ENCODE measurements at places on chromosomes 2 and 18.
A peak's percentile ranks its signal among the peaks of the same experiment; 100 is the strongest.

DNA sequence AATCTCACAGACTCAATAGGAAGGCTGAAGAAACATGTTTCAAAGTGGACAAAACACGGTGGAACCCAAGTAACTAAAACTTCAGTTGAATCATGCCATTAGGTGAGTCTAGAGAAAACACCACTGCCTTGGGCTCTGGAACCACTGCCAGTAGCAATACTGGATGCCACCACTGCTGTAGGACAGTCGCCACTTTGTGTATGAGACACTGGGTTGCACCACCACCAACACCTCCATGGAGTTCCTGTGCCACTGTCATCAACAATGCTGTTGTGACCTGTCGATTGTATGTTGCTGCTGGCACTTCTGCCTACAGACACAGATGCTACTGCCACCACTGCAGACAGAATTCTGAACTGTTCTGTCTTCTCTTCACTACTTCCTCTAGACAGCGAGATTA is 686.7 kb downstream of the METTL4 start:
- no peak for DNase-seq

DNA sequence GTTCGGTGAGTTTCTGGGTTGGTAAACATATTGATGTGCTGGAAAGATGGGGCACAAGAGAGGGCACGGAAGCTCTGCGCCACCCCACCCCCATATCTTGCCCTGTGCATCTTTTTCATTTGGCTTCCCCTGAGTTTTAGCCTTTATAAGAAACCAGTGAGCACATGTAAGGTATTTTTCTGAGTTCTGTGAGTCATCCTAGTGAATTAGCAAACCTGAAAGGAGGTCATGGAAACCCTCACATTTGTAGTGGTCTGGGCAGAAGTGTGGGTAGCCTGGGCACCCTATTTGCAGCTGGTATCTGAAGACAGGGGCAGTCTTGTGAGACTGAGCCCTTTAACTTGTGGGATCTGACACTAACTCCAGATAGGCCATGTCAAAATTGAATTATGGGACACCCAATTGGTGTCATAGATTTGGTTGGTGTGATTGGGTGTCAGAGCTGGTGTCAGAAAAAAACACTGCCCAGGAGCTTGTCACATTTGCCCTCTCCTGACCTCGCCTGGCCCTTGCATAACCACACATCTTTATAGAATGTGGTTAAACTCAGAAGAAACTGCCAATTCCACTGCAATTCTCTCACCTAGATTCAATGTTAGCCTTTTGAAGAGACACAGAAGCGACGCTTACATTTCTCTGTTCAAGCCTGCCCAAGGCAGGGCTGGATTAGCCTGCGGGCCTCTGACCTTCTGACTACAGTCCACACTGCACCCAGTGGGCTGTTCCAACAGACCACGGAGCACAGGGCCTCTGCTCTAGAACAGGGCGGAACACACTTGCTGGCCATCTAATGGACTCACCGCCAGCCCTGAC is 12.0 kb upstream of the GALM start:
- DNase-seq: no peak

DNA sequence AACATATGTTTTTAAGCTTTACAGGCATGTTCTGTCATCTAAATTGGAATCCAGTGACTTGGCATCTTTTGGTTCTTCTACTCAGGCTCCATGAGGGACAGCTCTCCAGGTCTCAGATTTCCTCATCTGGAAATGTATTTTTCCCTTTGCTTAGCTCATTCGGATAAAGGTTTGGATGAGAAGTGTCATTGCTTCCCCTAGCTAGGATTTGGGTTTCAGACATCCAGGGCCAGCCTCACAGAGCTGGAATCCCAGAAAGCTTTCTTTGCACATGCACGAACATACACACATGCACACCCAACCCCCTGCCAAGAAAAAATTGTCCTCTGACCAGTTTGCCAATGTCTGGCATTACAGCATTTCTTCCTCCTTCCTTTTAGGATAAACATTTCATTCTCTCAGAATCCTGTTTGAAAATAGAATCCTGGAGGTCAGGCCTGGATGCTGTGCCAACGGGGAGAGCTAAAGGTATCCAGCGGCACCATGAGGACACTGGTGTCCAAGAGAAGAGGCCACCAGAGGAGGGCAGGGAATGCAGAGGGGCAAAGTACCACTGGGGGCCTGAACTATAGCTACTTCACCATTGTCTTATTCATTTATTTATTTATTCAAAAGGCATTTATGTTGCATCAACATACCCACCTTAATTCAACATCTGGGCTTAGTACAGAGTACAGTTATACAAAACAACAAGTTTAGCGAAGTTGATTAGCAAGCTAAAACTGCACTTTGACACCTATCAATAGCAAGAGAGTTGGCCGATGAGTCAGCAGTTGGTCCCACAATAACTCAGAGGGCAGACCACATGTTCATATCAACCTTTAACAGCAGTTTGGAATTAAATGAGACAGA is 97.9 kb upstream of the ATL2 start:
- no peak for DNase-seq

- DNase-seq: peak; percentile 38
Measured at GRCh38 chr18:58051765-58052460, 7.9 kb downstream of the NEDD4L start.

GRCh38 chr18:76568731-76569130 is 73.7 kb upstream of the ZNF516 start:
- DNase-seq: no peak

- no peak for DNase-seq
Measured at GRCh38 chr2:69689466-69689865, 45.9 kb upstream of the AAK1 start.

DNA sequence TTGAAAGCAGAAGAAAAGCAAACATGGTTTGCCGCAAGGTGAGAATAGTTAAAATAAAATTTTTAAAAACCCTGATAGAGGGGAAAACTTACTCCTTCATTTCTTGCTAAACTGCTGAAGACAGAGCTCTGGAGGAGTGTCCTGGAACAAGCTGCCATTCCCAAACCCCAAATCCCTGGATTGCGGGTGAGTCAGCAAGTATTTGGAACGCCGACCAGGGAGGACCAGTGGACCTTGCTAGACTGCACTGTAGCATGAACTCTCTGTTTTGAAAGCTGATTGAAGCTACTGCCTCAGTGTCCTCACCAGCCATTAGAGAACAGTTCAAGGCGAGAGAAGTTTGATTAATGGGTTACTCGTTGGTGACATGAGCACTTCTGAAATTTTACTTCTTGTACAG is 99.4 kb upstream of the RASGRP3 start:
- DNase-seq: no peak

- no peak for DNase-seq
Measured at GRCh38 chr2:224041554-224041953, 2.5 kb upstream of the SERPINE2 start.

DNA sequence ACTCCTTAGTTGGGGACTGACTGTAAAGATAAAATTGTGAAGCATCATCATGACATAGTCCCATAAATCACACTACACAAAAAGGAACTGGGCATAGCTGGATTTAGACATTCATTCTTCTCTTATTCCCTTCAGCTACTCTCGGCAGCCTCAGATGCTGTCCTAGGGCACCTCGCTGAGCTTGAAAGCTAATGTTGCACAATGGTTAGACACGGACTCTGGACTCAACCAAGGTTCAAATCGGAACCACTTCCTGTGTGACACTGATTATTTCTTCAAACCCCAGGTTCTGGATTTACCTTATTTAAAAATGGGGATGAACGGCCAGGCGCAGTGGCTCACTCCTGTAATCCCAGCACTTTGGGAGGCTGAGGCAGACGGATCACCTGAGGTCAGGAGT is 89.8 kb downstream of the CCBE1 start:
- no peak for DNase-seq

GRCh38 chr18:32438173-32438572 is 32.5 kb downstream of the GAREM1 start:
- no peak for DNase-seq

- DNase-seq: peak; percentile 44
Measured at GRCh38 chr2:28661589-28662001, 90.0 kb upstream of the PPP1CB start.

- no peak for DNase-seq
Measured at GRCh38 chr2:171316220-171316619, 117.6 kb downstream of the METTL8 start.

GRCh38 chr2:153106802-153107477 is 371.6 kb downstream of the RPRM start:
- no peak for DNase-seq

GRCh38 chr2:9103663-9104277 is 100.3 kb upstream of the MBOAT2 start:
- DNase-seq: no peak

DNA sequence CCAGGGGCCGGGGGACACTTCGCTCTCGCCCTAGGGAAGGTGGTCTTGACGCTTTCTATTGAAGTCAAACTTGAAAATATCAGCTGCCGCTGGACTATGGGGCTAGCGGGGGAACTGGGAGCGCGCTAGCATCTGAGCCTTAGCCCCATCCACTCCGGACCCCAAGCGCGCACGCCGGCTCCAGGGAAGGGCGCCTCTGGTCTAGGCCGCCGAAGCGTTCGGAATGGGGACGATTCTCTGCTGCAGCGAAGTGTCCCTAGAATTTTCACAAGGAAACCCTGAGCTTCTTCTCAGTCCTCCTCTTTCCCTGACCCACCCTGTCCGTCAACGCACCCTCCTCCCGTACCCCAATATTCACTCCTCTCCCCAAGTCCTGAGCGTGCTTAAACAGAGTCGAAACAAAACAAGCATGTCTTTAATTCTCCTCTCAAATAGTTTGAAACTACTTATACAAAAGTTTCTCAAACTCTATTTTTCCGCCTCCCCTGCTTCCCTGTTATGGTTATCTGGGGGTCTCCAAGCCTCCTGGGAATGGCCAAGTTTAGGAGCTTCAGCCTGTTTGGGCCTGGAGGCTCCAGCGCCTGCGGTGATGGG is 5.0 kb downstream of the RAX start:
- DNase-seq: no peak

DNA sequence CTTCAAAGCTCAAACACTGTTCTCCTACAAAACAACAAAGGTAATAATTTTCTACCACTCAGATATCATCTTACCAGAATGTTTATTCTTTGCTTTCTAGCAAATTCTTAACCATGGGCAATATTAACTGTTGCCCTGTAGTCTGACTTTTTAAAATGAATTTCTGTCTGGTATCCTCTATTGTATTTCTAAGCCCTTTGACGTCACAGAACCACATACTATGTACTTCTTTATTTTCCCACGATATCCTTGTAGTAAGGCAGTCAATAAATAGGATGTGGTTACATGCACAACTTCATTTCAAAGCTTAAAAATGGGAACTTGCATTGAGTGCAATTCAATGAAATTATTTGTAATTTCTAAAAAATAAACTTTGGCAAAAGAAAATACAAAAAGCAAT is 58.7 kb downstream of the THADA start:
- no peak for DNase-seq

DNA sequence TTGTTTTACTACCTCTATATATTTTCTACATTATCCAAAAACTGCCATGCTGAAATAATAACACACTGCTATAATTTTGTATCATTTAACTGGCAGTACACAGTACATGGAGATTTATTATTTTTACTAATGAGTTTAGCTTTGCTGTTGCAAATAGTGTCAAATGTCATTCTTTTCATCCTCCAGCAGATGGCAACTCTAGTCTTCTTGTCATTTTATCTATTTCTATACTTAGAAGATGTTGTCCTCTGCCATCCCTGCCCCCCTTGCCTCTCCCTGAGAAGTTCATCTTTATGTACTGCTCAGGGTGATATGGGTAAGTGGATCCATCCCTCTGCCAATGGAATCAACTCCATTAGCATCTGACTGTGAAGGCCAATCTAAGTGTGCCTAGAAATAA is 21.7 kb upstream of the LRRTM1 start:
- peak; percentile 12 for DNase-seq

- no peak for DNase-seq
Measured at GRCh38 chr2:74975016-74975415, 16.6 kb downstream of the POLE4 start.

- DNase-seq: no peak
Measured at GRCh38 chr2:197278799-197279763, 31.5 kb downstream of the ANKRD44 start.

- DNase-seq: no peak
Measured at GRCh38 chr18:53937037-53937436, 287.4 kb downstream of the MBD2 start.

GRCh38 chr2:135963841-135964240 is 21.6 kb downstream of the DARS1 start:
- DNase-seq: no peak

GRCh38 chr2:239203443-239204135 is 197.2 kb downstream of the HDAC4 start:
- DNase-seq: no peak

DNA sequence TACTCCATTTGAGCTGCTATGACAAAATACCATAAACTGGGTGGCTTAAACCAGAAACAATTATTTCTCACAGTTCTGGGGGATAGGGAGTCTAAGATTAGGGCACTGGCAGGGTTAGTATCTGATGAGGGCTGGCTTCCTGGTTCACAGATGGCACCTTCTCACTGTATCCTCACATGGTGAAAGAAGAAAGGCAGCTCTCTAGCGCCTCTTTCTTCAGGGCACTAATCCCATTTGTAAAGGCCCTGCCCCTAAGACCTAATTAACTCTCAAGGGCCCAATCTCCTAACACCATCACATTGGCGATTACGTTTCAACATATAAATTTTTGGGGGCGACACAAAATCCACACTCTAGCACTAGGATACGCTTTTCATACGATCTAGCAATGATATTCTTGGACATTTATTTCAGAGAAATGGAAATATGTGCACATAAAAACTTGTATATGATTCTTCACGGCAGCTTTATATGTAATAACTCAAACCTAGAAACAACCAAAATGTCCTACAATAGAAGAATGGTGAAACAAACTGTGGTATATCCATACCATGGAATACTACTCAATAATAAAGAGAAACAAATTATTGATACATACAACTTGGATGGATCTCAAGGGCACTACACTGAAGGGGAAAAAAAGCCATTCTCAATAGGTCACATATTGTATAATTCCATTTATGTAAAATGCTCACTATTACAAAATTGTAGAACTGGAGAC is 111.0 kb downstream of the BCL2L11 start:
- DNase-seq: no peak

DNA sequence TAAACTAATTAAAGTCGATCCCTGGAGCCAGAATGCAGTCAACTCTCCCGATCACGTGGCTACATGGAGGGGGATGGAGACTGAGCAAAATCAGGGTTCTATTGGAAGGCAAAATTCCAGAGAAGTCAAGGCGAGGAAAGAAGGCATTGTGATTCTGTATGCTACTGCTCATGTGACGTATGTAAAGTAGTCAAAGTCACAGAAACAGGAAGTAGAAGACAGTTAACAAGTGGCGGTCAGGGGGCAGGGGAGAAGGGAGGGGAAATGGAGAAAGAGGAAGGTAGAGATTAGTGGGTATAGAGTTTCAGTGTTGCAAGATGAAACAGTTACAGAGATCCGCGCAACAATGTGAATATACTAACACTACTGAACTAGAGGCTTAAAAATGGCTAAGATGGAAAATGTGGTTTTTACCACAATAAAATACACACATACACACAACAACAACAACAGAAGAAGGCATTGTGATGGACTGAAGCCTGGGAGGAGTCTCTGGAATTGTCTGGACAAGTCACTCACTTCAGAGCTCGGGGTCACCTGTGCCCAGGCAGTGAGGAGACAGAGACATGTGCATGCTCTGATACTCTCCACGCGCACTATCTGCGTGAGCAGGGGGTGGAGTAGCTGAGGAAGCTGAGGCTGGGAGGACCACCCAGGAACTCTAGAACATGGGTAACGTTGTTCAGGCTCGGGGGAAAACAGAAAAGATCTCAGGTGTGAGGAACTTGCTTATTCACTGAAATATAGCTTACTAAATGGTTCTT is 89.9 kb upstream of the CDCA7 start:
- DNase-seq: no peak

- no peak for DNase-seq
Measured at GRCh38 chr2:42819160-42819559, 26.8 kb upstream of the HAAO start.

All from NCI-H1092 treated with DMSO at 0.1 percent for 48 hours (cell line).